Dermis blood vessel endothelial cell (primary cell): ENCODE measurements at places on chromosomes 1 and 21. TPM values are rescaled to one million over a fixed set of nuclear protein-coding genes. Genes with fewer than 3 reads are reported as not detected.

Gene PLA2G2D
- total RNA-seq = not detected in 2 replicates

Gene GABPB2
- total RNA-seq = 6.3 and 10.7 TPM in 2 replicates

Gene CFHR1
- not detected in 2 replicates for total RNA-seq

Gene DPT
- not detected in 2 replicates for total RNA-seq

Gene RNF186
- total RNA-seq = not detected in 2 replicates

Gene NBPF20
- 3.2 and 5.6 TPM in 2 replicates for total RNA-seq

Gene STIL
- total RNA-seq = 6.1 and 18.1 TPM in 2 replicates

Gene NOS1AP
- total RNA-seq = 0.34 and 0.70 TPM in 2 replicates

Gene ENAH
- total RNA-seq = 47.0 and 63.1 TPM in 2 replicates

Gene NBPF6
- total RNA-seq = not detected in 2 replicates

Gene CYP4A11
- not detected in 2 replicates for total RNA-seq

Gene SMIM11
- total RNA-seq = 2.0 and 2.4 TPM in 2 replicates

Gene IFNLR1
- under 0.01 and 0.05 TPM in 2 replicates for total RNA-seq

Gene OR10J4
- total RNA-seq = not detected in 2 replicates

Gene CHAF1B
- total RNA-seq = 2.2 and 5.8 TPM in 2 replicates

Gene PPM1J
- total RNA-seq = 0.68 and 0.74 TPM in 2 replicates

Gene OR6K3
- total RNA-seq = not detected in 2 replicates

Gene DNAJC28
- 1.9 and 2.6 TPM in 2 replicates for total RNA-seq

Gene AMY1C
- total RNA-seq = not detected in 2 replicates

Gene LRRIQ3
- total RNA-seq = 0.17 and 0.56 TPM in 2 replicates

Gene BCL2L15
- 0.17 and 0.37 TPM in 2 replicates for total RNA-seq

Gene OR2T3
- total RNA-seq = not detected in 2 replicates

Gene GBP6
- under 0.01 TPM in 1 of 2 replicates, not detected in the other for total RNA-seq

Gene C4BPA
- total RNA-seq = under 0.01 TPM in 1 of 2 replicates, not detected in the other

Gene BARHL2
- not detected in 2 replicates for total RNA-seq

Gene FLG2
- not detected in 2 replicates for total RNA-seq

Gene FCRLA
- total RNA-seq = 0.17 TPM in 1 of 2 replicates, not detected in the other

Gene GUCA2B
- not detected in 2 replicates for total RNA-seq

Gene MPL
- 0.09 TPM in 1 of 2 replicates, not detected in the other for total RNA-seq

Gene KRTAP12-2
- not detected in 2 replicates for total RNA-seq

Gene DYNLT5
- 1.1 and 3.9 TPM in 2 replicates for total RNA-seq
